NCI-H1436 (cell line): ENCODE measurements at places on chromosomes 2 and 18.

DNA sequence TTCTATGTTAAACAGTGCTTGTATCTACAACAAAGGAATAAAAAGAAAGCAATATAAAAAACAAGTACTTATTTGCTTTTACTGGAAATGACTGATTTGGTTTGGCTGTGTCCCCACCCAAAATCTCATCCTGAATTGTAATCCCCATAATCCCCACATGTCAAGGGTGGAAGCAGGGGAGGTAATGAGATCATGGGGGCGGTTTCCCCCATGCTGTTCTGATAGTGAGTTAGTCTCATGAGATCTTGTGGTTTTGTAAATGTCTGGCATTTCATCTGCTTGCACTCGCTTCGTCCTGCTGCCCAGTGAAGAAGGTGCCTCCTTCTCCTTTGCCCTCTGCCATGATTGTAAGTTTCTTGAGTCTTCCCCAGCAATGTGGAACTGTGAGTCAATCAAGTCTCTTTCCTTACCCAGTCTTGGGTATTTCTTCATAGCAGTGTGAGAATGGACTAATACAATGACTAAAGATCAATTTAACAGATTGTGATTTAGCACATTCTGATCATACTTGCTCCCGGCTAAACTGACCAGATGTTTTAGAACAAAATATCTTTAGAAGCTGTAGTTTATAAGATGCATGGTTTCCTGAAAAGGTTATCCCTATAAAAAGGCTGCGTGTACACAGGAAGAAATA lies 19.9 kb downstream of the PTH2R start:
- no peak for DNase-seq

GRCh38 chr2:70733646-70734180 lies 34.3 kb downstream of the ADD2 start:
- DNase-seq = no peak

DNA sequence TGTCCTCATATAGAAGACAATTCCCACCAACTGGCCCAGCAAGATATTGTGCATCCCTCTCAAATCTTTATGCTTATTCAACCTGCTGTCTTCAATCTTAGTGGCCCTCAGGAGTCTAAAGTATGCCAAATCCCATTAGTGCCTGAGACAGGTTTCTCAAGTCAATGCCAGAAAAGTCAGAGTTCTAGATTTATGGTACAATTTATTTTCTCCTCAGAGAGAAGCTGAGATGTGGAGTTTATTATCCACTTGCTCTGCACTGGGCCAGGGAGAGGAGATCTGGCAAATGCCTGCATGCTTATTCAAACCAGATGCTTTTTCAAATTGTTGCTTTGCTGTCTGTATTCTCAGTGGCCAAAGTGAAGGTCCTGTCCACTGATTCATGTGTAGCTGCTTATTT lies 825.2 kb downstream of the METTL4 start:
- DNase-seq = no peak

DNA sequence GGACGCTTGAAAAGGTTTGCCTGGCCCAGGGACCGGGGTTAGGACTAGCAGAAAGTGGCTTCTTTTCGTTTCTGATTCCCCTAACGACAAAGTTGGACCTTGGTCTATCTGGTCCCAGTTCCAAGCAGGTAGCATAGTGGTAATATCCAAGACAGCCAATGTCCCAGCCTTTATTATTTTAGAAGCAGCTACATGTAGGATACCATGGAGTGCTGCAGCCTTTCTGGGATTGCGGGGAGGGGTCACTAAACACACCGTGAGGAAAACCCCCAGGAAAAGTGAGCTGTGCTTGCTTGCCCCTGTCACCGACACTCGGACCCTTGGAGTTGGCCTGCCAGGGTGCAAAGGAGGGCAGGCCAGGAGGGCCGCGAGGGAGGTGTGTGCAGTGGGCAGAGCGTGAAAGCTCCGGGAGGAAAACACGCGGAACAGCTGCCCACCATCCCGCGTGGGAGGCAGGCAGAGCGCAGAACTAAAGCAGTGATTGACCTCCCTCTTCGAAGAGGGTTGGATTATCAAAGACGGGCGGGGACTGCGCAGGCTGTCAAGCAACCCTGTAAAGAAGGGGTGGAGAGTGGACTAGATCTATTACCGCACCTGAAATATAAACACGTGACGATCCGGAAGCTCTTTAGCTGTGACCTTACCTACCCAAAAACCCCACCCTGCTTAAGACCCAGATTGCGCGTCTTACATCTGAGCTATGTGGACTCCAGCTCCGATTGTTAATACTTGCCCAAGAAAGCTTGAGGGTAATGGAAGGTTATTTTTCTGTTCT lies 624 bp upstream of the MAP4K3 start:
- DNase-seq = peak; percentile 35

DNA sequence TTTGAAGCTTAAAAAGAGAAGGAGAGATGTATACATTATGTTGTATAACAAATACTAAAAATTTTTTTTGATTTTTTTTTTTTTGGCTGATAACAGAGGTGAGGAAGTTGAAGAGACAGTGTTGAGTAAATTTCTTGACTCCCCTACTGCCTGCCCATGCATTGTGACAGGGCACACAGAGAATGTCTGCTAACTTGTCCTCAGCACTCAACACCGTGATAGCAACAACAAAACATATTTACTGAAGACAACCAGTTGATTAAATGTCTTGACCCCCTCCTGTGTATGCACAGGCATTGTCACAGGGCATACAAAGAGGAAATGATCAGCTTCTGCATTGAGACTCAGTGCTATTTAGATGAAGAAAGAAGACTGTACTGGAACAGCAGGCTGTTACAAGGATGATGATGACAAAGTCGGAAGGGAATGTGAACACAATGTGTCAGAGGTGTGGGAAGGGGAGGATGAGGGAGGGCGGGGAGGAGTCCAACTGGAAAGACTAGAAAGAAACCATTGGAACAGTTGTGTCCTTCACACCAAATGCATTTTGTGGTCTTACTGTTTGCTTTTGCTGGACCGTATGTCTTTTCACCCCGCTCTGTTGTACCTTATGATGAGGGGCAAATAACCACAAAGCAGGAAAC lies 89.5 kb downstream of the CERS6 start:
- DNase-seq = no peak

- DNase-seq = no peak
Observed at GRCh38 chr2:154771664-154772284, 73.3 kb downstream of the KCNJ3 start.

GRCh38 chr2:38751596-38752410 lies 642 bp upstream of the SRSF7 start:
- no peak for DNase-seq

- no peak for DNase-seq
Observed at GRCh38 chr2:240965296-240965904, 33.0 kb upstream of the SNED1 start.

GRCh38 chr2:150027164-150027563 lies 439.6 kb upstream of the MMADHC start:
- no peak for DNase-seq
